RPMI7951 (cell line): ENCODE measurements at places on chromosomes 12 and 14. TPM values are rescaled to one million over a fixed set of nuclear protein-coding genes. Genes with fewer than 3 reads are reported as not detected.
A peak's percentile ranks its signal among the peaks of the same experiment; 100 is the strongest.

The STAC3 gene
- total RNA-seq: 0.84 TPM in 1 of 2 replicates, not detected in the other

The RND1 gene
- 0.29 TPM in 1 of 2 replicates, not detected in the other for total RNA-seq

DNA sequence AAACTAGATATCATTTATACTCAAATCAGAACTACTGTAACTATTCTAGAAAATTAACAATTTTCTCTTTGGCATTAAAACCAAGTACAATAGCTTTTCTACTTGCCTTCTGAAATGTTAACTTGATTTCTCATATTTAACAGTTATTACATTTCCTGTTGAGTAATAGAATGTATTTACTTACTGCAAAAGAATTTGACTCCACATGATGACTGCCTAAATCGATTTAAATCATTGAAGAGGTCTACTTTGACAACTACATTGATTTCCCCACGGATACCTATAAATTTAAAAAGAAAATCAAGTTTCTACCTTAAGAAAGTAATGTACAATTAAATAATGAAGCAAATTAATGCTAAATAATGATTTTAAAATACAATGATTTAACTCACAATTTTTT is 18.9 kb downstream of the C2CD5 start:
- no peak for DNase-seq

GRCh38 chr12:6234906-6235305 is 34.7 kb downstream of the CD9 start:
- no peak for DNase-seq

The ANG gene
- total RNA-seq: 6.3 and 7.4 TPM in 2 replicates

DNA sequence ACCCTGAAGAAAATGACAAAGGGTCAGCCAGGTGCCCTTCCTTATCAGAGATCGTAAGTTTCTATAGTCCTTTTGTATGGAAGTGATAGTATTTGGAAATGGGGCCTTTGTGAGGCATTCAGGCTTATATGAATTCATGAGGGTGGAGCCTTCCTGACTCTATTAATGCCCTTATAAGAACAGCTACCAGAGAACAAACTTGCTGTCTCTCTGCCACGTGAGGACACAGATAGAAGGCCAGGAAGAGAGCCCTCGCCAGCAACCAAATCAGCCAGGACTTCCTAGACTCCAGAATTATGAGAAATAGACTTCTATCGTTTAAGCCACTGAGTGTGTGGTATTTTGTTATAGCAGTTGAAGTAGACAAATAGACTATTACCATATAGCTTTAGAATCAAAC is 36.7 kb downstream of the TRMT5 start:
- no peak for DNase-seq

DNA sequence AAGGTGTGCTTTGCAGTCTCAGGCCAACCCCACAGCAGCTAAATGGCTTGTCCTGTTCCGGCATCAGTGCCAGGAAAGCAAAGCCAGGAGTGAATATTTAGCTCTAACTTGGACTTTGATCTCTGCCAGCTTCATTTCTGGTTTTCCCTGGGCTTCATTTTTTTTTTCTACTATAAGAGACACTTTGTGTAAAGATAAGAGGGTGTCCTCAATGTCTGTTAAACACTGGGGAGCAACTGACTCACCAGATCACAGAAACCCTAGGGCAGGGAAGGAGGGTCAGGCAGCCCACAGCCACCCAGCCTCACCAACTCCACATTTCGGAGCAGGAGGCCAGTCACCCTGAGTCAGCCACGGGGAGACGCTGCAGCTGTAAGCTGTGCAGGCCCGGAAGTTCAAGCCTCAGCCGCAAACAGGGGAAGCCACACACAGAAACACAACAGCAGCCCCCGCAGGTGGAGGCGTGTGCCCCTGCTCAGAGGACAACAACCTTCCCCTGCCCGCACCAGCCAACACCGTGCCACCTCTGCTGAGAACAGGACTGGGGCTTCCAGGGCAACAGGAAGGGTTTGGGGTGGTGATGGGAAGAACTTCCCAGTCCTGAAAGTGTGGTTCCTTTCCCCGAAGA is 6.3 kb downstream of the TNFRSF1A start:
- DNase-seq: peak; percentile 90

DNA sequence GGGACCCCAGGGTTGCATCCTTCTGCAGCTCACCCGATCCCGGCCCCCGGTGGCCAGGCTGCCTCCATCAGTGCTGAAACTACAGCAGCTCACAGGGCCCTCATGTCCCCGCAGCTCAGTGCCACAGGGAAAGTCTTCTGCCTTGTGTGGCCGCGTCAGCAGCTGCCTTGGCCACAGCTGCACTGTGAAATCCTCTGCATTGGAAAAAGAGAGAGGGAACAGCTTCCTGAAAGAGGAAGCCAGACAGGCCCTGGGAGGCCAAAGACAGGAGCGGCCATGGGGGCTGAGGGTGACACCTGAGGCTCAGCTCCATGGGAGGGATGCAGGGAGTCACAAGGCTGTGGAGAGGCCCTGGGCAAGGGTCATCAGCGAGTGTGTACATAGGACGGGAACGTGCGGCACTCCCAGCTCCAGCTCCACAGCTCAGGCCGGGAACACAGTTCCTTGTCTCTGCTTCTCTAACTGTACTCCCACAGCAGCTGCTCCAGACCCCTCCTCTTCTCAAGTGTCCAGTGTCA is 32.7 kb downstream of the PARP2 start:
- DNase-seq: no peak

The FAIM2 gene
- 0.98 and 1.2 TPM in 2 replicates for total RNA-seq
